Hippocampal formation (tissue), 2 donors: ENCODE measurements at places on chromosomes 1 and 21.

- no peak for DNase-seq
Measured at GRCh38 chr1:200224315-200224714, 185.5 kb downstream of the ZNF281 start.

DNA sequence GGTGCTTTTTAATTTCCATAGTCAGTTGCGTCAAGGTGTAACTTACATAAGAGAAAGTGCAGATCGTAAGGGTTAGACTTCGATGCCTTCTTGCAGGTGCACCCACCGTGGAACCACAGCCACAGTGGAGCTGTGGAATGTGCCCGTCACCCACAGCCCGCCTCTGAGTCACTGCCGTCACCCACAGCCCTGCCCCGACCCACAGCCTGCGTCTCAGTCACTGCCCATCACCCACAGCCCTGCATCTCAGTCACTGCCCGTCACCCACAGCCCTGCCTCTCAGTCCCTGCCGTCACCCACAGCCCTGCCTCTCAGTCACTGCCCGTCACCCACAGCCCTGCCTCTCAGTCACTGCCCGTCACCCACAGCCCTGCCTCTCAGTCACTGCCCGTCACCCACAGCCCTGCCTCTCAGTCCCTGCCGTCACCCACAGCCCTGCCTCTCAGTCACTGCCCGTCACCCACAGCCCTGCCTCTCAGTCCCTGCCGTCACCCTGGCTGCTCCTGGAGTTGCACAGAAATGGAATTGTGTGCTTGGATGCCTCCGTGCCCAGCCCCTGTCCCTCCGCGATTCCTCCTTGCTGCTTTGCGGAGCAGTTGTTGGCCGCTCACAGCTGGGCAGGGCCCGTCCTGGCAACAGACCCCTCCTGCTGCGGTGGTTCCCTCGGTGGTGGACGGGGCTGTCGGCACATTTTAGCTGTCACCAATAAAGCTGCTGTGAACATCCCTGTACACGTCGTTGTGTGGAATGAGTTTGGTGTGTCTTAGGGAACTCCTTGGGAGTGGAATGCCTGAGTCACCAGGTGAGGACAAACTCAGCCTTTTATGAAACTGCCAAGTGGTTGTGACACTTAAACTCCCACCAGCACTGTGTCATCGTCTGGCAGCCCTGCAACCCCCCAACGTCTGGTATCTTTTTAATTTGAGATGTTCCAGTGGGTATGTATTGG is 44.9 kb upstream of the COL6A2 start:
- DNase-seq: no peak

- no peak for DNase-seq
Measured at GRCh38 chr1:54335755-54336108, 70.5 kb downstream of the SSBP3 start.

- no peak for DNase-seq
Measured at GRCh38 chr1:185016880-185017279, 28.5 kb upstream of the RNF2 start.

GRCh38 chr1:47196622-47197021 is 6.8 kb upstream of the PDZK1IP1 start:
- DNase-seq: no peak

- DNase-seq: no peak
Measured at GRCh38 chr1:181255270-181255929, 166.9 kb downstream of the IER5 start.

DNA sequence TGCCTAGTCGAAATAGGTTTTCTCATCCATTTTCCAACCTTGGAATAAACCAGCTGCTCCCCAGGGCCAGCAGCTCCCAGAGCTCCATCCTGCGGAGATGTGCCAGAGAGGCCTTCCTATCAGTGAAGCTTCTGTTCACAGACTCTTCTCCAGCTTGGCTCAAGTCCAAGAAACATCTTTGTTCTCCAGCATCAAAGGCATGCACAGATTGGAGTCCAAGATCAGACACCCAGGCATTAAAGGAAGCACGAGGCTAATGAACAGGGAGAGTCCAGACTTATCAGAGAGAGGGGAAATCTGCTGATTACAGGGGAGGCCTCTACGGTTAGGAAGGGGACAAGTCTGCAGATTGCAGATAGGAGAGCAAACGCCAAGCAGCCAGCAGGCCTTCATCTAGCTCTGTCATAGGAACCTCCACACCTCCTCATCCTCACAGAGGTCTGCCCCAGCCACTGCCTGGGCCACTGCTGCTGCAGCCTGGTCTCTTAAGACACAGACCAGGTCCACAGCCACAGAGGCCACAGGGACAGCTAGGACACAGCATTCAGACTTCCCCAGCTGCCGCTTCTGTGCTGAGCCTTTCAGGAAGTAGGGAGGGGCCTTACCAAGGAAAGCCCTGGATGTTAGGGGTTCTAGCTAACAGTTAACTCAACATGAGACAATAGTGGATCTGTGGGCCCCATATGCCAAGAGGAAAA is 3.4 kb downstream of the PRR9 start:
- peak; percentile 53 for DNase-seq

DNA sequence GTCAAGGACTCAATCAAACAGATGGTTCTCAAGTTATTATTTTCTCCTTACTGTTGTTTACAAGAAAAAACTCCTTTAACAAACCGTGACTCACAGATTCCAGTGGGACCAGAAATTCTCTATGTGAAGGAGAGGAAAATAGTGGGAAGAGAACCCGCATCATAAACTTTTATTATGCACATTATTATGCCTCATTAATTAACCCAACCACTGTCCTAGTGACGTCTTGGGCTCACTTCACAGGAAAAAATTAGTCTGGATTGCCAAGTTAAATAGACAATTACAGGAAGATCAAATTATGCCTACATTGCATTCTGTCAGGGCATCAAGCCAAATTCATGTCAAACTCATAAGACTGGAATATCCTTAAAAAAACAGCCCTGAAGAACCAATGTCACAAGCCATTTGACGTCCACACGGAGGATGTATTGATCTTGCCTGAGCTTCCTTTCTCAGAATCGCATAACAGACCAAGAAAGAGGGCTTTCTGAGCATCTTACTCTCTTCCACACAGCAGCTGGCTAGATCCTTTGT is 347.8 kb downstream of the DUSP10 start:
- no peak for DNase-seq

GRCh38 chr1:107793896-107794453 is 171.0 kb downstream of the VAV3 start:
- no peak for DNase-seq

- peak; percentile 85 for DNase-seq
Measured at GRCh38 chr1:203273206-203273868, 32.0 kb upstream of the BTG2 start.

- no peak for DNase-seq
Measured at GRCh38 chr21:17250778-17251241, 262.0 kb upstream of the CXADR start.
